ENCODE measurements at places on chromosomes 5 and 9.
A peak's percentile ranks its signal among the peaks of the same experiment; 100 is the strongest.

- no peak for DNase-seq
These were observed 15.7 kb upstream of the TBC1D9B start for GRCh38 chr5:179923436-179923835.

- DNase-seq = peak; percentile 63
These were observed 125.4 kb upstream of the ADAMTS16 start for GRCh38 chr5:5014586-5015235.

- DNase-seq = no peak
These were observed 42.6 kb downstream of the HACD4 start for GRCh38 chr9:20988671-20989315.

DNA sequence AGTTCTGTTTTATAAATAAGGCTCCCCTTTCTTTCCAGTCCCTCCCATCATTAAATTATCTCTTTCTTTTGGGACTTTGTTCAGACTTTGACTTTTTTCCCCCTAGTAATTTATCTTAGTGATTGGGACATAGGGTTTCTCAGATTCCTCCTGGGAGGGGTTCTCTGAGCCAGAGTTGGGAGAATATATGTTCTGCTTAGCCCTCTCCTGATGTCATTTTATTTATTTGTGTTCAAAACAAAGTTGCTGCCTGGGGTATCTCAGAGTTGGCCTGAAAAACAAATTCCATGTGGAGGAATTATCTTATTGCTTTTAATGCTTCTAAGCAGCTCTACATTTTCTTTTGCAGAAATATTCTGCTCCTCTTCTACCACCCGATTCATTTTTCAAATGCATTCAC lies 211.0 kb downstream of the PCSK5 start:
- DNase-seq = no peak

- DNase-seq = no peak
These were observed 118.4 kb downstream of the INSYN2B start for GRCh38 chr5:169861934-169862333.

DNA sequence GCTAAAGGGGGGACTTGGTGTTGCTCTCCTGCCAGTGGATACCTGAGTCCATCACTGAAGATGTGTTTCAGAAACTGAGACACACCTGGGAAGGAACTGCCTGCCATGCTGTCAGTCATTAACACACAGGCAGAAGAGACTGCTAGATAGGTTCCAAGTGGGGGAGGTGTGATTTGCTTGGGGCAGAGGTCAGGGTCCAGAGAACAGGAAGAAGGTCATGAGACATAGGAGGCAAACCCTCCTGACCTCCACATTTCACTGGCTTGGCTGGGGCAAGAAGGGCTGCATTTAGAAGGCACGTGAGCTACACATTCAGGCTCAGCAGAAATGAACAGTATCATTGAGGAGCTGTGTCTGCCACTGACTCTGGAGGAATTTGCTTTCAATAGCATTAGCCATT lies 215.8 kb downstream of the HSPA4 start:
- no peak for DNase-seq

GRCh38 chr9:13291718-13292117 lies 12.2 kb upstream of the MPDZ start:
- DNase-seq = no peak

DNA sequence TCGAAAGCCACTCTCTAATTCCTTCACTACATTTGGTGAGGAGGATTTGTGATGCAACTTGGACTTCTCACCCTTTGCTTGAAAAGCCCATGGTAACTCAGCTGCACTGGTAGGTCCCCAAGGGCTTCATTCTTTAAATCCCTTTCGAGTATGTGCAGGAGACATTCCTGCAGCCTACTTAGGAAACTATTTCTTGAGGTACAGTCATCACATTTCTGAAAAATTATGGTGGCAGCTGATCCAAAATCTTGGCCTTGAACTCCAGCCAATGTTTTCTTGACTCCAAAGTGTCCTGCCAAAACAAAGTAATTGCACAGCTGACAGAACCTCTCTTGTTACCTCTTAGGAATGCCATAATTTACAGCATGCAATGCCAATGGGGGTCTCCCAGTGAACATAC lies 99.7 kb downstream of the NPR3 start:
- no peak for DNase-seq

DNA sequence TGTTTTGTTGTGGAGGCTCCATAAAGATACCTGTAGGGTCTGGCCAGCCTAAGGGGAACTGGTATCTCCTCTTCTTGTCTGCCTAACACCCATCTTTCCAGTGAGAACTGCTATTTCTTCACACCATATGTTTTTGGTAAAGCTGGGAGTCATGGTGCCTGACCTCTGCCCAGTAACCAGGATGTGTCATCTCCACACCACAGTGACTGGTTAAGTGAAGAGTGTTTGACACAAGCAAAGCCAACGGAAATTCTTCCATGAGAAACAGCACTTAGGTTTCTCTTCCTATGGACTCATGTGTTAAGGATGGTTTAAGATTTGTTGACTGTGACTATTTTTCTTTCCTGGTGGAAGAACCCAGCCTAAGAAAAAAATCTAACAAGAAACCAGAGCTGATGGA lies 111.5 kb downstream of the HTR4 start:
- DNase-seq = no peak

DNA sequence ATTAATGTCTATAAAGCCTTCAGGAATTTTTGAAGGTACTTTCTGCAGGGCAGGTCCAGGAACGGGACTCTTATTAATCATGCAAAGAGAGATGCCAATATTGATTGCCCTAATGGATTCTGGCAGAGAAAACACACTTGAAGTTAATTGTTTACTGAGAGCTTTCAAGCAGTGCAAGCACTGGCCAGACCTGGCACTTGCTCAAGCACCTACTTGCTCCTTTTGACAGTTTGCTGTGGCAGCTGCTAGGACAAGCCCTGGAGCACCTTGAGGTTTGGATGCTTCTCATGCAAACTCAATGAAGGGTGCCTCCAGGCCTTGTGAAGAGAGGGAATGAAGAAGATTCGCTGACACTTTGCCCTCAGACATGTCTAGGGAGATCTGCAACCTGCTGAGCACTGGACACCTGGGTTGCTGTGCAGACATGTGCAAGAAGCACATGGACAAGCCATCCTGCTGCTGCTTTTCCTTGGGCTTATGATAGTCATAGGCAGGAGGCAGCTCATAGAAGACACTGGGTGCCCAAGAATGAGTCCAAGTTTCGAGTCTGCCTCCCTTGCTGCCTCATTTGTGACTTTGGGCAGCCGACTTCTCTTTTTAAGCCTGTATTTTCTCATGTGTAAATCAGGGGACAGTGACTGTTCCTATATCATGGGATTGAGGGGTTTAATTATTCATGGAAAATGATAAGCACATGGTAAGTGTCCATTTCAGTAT lies 88.8 kb upstream of the EQTN start:
- DNase-seq = no peak

GRCh38 chr9:127558581-127559246 lies 53.4 kb upstream of the STXBP1 start:
- no peak for DNase-seq

GRCh38 chr5:33300209-33300742 lies 140.5 kb upstream of the TARS1 start:
- no peak for DNase-seq

GRCh38 chr5:43926923-43927322 lies 323.9 kb downstream of the NNT start:
- no peak for DNase-seq

DNA sequence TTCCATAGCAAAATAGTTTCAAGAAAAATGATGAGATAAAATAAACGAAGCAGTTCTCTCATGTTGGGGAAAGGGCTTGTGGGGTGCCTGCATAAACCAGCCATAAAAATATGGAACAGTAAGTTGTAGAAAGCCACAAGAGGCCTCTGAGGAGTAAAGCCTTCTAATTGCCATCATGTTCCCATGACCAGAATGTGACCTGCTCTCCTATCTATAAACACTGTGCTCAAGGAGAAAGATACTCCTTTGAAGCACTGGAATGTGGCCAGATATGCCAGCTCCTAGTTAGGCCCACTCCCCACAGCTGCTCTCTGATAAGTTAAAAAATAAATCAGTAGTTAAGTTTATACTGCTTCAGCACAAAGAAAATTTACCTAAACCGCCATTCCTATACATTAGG lies 65.8 kb downstream of the SETX start:
- DNase-seq = no peak

- no peak for DNase-seq
These were observed 395.4 kb downstream of the DTWD2 start for GRCh38 chr5:118593003-118593328.

DNA sequence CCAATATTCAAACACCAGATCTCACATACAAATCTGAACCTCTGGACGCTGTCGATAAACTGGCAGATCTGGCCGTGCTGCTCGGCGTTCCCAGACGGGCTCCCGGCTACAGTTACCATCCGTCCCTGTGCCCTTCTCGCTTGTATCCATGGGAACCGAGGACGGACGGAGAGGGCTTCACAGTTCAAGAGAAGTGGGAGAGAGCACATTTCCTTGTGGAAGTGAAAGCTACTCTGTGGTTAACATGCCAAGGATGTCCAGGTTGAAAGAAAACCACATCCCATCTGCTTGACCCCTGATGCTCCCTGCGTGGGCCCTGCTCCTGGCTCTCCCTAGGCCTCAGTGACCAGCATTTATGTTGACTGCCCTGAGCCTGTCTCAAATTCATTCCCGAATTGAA lies 6.3 kb upstream of the DBN1 start:
- DNase-seq = peak; percentile 80

DNA sequence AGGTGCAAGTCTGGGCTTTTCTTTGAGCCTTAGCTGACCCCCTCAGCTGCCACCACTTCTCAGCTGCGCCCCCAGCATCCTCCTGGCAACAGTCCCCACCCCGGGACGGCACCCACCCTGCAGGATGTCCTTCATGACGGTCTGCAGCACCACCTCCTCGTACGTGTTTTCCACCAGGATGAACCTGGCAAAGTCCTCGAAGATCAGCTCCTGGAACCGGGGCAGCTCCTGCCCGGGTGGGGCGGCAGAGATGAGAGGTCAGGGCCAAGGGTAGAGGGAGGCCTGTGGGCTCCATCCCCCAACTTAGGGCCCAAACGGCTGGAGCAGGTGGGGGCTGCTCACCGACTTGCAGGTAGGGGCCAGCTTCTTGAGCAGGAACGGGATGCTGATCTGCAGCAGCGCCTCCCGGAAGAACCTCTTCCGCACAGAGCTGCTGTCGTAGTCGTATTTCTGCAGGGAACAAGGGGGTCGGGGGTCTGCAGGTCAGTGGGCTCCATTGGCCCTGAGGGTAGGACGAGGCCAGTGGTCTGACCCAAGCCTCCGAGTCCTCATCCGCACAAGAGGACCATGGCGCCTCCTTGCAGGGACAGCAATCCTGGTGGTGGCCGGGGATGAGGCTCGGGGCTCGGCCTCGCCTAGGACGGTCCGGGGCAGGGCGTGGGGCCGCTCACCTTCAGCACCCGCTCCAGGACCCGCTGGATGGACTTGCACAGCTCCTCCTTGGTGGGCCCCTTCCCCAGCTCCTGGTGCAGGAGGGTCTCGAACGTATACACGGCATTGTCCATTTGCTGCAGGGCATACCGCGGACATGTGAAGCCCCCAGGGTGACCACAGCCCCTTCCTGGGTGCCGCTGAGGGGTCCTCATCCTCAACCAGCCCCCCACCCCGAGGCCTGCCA lies 56.7 kb downstream of the LRSAM1 start:
- no peak for DNase-seq

GRCh38 chr5:8196061-8196460 lies 327.1 kb downstream of the MTRR start:
- no peak for DNase-seq

DNA sequence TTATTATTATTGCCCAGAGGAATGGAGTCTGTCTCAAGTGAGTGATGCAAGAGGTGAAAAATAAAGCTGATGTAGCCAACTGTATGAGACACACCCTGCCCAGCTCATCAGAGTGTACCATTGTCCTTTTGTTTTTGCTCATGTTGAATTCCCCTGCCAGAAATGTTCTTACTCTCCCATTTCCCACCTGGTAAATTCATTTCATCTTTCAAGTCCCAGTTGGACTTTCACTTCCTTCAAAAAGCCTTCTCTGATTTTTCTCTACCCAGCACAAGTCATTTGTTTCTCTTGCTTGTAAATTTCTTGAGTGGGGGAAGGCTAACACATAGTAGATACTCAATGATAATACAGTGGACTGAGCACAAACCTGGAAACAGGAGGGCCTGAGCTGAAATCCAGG lies 394.5 kb upstream of the ZNF462 start:
- DNase-seq = no peak

DNA sequence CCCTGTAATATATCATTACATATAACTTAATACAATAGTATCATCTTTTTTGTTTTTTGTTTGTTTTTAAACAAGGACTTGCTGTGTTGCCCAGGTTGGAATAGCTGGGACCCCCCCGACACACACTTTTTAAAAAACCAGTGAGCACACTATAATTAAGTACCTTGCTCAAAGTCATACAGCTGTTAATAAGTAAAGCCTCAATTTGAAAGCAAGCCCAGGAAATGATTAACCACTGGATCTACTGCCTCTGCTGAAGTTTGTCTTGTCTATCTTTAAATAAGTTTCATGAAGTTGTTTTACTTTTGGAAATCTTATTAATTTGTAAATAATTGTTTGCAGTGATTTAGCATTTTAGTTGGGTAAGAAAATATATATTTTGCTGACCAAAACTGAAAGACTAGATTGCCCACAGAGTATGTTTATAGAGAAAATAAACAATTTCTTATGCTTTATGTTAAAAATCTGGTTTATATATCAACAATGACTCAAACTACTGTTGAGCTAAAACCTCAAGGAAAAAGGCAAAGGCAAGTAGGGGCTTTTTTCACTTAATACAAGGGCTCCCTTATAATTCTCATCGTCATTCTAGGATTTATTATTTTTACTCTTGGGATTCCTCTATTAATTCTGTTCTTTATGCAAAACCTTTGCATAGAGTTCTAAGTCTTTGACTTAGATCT lies 5.8 kb upstream of the CARNMT1 start:
- DNase-seq = no peak

DNA sequence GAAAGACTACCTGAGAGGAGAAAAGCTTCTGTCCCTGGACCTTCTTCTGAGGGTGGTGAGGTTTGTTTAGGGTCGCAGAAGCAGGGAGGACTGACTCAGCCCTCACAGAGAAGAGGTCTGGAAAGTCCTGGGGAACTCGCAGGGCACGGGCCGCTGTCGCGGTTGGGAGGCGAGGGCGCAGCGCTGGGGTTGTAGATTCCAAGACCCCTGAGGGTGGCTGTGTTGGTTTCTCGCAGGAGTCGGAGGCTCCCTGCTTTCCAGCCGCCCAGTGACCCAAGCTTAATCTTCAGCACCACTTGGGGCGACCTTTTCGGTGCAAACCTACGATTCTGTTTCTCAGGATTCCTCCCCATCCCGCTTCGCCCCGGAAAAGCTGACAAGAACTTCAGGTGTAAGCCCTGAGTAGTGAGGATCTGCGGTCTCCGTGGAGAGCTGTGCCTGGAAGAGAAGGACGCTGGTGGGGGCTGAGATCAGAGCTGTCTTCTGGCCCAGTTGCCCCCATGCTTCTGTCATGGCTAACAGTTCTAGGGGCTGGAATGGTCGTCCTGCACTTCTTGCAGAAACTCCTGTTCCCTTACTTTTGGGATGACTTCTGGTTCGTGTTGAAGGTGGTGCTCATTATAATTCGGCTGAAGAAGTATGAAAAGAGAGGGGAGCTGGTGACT lies 482 bp downstream of the SLC27A6 start:
- no peak for DNase-seq

GRCh38 chr5:119033135-119033534 lies 37.8 kb upstream of the DMXL1 start:
- no peak for DNase-seq

All from aorta (tissue), 5 donors.